CD8-positive, alpha-beta memory T cell (primary cell): ENCODE measurements at places on chromosomes 5 and 9. TPM values are rescaled to one million over a fixed set of nuclear protein-coding genes. Genes with fewer than 3 reads are reported as not detected.

Gene PCDHA9
- total RNA-seq: not detected

GRCh38 chr5:51661646-51662265, 278.5 kb downstream of the ISL1 start:
- no peak for DNase-seq

Gene FAM163B
- not detected for total RNA-seq

GRCh38 chr5:31148959-31149475, 44.5 kb upstream of the CDH6 start:
- no peak for DNase-seq

- DNase-seq: no peak
Observed at GRCh38 chr9:70902692-70903131, 218.7 kb downstream of the TRPM3 start.

Gene SHOC1
- not detected for total RNA-seq

DNA sequence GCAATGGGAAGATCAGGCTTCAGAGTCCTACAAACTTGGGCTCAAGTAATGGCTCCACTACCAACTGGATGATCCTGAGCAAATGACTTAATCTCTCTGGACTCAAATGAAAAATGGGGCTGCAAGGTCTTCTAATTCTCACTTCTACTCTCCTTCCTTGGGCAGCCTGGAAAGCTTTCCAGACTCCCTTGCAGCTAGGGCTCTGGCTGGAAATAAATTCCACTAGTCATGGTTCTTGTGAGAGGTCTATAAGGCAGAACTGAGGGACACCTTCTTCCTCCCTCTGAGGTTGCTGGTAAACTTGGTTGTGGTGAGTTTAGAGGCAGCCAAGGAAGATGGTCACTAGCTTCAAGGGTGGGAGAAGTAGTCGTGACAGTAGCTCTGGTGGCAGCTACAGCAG, 18.6 kb downstream of the DCANP1 start:
- no peak for DNase-seq

GRCh38 chr9:31146485-31147166, 1237.8 kb upstream of the ACO1 start:
- DNase-seq: no peak

- no peak for DNase-seq
Observed at GRCh38 chr5:18740301-18740700, 1106.0 kb downstream of the TAF11L14 start.

DNA sequence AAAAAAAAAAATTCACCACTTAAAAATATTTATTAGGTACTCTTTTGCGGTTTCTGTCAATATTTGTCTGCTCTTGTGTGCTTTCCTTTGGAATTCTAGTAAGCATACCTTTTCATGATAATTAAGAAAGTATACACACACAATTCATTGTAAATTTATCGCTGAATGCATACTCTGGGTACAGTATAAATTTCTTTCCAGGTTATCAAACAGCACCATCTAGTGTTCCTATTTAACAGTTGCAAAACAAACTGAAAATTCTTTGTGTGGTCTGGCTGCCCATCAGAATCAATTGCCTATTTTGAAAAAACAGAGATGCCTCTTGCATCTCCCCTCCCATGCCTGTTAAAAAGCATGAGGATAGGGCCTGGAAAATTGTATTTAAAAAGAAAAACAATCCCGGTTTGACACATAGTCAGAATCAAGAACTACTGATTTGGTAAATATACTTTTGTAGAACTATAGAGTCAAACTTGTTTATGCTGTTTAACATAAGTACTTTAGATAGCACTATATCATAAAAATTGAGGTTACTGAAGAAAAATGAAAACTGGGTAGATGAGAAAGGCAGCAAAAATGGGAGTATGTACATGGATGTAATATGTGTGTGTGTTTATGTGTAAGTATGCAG, 16.2 kb downstream of the PGGT1B start:
- peak; percentile 26 for DNase-seq

- DNase-seq: no peak
Observed at GRCh38 chr5:56454219-56454862, 221.2 kb upstream of the ANKRD55 start.

Gene TICAM2
- total RNA-seq: 1.4 TPM

DNA sequence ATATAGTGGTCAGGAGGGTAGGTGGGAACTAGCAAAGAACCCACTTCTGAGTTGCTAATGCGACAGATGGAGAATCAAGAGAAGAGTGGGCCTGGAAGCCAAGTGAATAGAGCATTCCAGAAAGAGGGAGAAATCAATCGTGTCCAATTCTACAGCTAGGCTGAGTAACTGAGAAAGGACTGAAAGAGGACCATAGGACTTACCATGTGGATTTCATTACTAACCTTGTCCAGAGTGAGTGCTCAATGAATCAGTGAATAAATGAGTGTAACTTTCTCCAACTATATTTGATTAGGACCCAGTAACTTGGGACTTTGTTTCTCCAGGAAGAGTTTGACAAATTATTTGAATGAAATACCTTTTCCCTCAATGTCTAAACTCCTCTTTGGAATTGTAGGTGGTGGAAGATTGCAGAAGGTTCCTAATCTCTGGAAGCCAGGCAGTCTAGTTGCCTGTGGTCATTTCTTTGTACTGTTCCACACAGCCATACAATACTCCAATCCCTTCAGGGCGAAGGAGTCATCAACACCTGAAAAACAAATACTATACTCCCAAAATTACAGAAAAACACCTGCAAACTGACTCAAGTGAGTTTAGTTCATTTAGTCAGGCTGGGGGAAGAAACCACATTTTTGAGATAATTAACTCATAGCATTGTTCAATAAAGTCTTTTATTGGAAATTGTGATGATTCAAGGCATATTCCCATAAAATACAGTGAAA, 2.6 kb upstream of the F2RL1 start:
- no peak for DNase-seq

Gene EIF4EBP3
- 11.1 TPM for total RNA-seq
